ENCODE measurements at places on chromosomes 2 and 18. TPM values are rescaled to one million over a fixed set of nuclear protein-coding genes. Genes with fewer than 3 reads are reported as not detected.

DNA sequence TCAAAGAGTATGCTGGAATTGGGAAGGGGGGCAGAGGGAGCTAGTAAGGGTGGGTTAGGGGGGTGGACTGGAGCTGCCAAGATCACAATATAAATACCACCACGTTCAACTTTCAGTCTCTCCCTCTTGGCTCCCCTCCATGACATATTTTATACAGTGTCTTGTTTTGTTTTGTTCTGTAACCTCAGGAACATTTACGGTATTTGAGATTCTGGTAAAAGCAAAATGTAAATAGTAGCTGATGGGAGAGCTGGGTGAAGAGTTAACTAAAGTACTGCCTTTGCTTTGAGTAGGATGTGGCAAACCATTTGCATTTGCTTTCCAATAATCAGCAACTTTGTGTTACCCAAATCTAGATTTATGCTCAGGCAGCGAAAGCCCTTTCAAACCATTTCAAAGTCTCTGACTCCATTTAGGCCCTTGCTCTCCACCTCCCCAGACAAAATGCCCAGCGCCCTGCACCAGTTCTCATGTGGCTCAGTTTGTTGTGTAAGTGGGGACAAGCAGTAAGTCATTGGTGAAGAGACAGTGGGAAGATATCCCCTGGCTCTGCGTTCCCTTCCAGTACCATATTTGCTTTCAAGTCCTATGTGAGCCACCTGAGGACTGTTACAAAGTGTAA is 17.4 kb downstream of the IRS1 start:
- no peak for DNase-seq

GRCh38 chr2:128219891-128220290 is 98.8 kb downstream of the HS6ST1 start:
- no peak for DNase-seq

- DNase-seq = no peak
These were observed 9.9 kb downstream of the BMP10 start for GRCh38 chr2:68861330-68861729.

DNA sequence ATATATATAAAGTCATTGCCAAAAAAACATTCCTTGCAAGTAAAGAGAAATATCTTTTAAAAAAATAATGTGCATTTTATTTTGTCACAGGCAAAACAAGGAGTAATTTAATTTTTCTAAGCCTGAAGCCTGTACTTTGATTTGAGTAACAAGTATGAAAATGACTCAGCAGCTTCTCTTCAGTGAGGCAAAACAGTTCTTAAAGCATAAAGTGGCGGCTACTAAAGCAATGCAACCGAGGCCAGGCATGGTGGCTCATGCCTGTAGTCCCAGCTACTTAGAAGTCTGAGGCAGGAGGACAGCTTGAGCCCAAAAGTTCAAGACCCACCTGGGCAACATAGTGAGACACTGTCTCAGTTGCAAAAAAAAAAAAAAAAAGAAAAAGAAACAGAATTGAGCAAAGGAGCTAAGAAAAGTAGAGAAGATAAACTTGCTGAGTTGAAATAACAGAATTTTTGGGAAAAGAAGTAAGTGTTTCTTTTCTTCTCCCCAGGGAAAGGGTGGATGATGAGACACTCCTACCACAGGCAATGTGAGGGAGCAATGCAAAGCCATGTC is 29.6 kb downstream of the DOK1 start:
- DNase-seq = peak; percentile 53

- DNase-seq = no peak
These were observed 4.6 kb upstream of the IMPACT start for GRCh38 chr18:24421831-24422230.

RIT2 gene
- polyA plus RNA-seq = not detected

DSG2 gene
- 25.2 TPM for polyA plus RNA-seq

SERPINB11 gene
- polyA plus RNA-seq = not detected

PTPRN gene
- not detected for polyA plus RNA-seq

LOXHD1 gene
- not detected for polyA plus RNA-seq

TEX44 gene
- polyA plus RNA-seq = not detected

NCKAP1 gene
- 0.27 TPM for polyA plus RNA-seq

LYPD1 gene
- not detected for polyA plus RNA-seq

IL1R2 gene
- 2.2 TPM for polyA plus RNA-seq

ORC2 gene
- polyA plus RNA-seq = 18.1 TPM

RAB12 gene
- 0.90 TPM for polyA plus RNA-seq
